ENCODE measurements at places on chromosomes 11 and 22.

DNA sequence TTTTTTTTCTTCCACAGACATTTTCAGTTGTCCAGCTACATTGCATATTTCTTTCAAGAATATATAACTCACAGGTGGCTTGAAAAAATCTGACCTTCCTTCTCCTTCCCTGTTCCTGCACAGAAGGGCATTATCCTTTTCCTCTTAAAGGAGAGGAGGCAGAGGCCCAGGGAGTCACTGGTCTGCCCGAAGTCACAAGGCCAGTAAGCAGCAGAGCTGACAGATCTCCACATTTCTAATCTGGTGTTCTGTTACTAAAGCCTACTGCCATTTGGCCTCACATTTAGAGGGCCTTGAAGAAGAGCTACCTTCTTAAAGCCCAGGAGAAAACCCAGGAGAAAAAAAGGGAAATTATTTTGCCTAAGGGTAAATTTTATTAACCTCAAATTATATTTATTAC, 12.3 kb downstream of the ENDOD1 start:
- no peak for DNase-seq

- DNase-seq = no peak
Observed at GRCh38 chr11:105245781-105246315, 106.3 kb upstream of the CARD18 start.

GRCh38 chr11:104422324-104422944, 258.5 kb upstream of the PDGFD start:
- no peak for DNase-seq

DNA sequence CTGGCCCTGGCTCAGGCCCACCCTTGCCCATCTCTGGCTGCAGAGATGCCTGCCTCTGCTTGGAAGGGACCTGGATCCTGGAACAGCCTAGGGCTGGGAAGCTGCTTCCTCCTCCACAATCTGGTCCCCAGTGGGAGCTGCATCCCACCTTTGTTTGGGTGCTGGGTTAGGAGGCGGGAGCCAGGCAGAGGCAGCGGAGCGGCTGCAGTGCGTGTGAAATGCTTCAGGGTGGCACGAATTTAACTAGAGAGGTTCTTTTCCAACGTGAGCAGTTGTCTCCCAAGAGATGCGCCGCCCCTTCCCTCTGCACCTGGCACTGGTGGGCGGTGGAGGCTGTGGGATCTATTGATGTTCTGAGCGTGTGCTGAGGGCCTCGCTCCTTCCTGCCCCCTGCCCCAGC, 31.6 kb downstream of the BRSK2 start:
- DNase-seq = no peak

DNA sequence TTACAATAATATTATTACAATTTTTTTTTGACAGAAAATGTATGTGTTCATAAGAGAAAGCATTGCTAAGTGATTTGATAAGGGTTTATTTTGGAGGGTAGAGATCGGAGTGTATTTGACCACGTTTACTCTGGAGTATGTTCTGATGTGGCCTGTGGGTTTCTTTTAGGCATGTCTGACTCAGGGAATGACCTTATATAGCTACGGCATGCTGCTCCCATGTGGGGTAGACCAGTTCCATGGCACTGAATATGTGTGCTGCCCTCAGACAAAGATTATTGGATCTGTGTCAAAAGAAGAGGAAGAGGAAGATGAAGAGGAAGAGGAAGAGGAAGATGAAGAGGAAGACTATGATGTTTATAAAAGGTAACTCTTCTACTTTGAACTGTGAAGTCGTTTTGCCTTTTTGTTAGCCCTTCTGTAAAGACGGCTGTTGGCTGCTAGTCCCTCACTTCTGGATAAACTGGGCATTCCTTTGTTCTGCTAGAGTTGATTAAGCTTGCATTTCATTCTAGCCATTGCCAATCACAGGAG, 38.1 kb upstream of the ST14 start:
- DNase-seq = peak; percentile 13

GRCh38 chr11:78622666-78623065, 48.0 kb upstream of the NARS2 start:
- DNase-seq = no peak

DNA sequence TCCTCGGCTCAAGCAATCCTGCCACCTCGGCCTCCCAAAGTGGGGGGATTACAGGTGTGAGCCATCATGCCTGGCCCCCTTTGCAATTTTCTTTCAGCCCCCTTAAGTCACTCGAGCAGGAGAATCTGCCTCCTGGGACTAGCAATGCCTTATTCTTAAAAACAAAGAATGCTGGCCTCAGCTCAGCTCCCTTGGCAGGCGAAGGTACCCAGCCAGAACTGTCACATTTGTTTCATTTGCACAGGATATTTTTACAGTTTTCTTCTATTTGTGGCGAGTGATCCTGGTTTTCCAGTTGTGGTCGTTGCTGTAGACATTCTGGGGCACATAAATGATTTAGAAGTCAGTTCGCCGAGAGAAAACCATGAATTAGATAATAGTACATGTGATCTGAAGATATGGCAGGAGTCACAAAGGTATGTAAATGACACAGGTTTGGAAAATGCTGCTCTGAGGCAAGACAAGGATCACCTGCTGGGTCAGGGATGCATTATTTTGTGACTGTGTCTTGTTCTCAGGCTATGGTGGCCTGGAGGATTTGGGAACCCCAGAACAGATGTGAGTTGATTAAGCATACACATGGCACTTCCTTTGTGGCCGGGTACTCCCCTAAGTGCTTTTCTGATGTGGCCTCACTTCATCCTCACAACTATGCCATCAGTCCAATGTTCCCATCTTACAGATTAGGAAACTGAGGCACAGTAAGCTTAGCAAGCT, 51.2 kb upstream of the SLC22A12 start:
- DNase-seq = no peak

DNA sequence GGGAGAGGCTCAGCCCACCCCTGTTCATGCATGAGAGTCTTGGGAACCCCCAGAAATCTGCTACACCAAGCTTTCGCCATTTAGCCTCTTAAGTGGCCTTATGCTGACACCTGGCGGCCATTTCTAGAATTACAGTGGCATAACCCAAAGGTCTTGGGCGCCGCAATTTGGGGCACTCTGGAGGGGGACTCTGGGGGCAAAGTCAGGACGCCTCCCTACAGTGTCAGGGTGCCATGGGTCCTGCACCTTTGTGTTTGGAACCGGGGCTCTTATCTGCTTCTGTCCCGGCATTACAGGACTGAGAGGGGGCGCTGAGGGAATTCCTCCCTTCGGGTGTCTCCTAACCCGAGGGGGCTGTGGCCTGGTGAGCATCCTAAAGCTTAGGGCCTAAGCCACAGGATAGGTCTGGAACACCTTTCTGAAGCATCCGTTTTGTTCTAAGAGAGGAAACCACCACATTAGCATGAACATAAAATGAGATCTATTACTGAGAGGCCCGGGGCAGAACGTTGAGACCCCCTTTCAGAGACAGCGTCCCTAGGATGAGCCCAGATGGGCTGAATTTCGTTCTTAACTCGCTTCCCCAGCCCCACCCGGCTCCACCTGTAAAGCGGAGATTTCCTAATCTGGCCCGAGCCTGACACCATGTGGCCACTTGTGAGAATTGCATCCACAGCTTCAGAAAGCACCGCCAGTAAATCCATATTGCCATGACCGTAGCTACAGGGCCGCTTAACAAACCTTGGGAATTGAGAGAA, 9.3 kb downstream of the INS start:
- peak; percentile 84 for DNase-seq

DNA sequence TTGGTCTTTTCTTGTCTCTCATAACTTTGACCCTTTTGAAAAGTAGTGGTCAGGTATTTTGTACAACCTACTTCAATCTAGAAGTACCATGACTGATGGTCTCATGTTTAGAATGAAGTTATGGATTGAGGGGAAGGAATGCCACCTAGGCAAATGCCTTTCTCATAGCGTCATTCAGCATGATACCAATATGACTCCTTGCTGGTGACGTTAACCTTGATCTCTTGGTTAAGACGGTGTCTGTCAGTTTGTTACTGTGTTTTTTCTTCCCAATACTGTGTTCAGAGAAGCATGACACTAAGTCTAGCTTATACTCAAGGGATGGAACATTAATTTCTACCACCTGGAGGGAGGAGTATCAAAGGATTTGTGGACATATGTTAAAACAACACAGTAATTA, 130.9 kb downstream of the KIF18A start:
- no peak for DNase-seq

GRCh38 chr22:49066619-49067018, 761.1 kb downstream of the BRD1 start:
- DNase-seq = no peak

DNA sequence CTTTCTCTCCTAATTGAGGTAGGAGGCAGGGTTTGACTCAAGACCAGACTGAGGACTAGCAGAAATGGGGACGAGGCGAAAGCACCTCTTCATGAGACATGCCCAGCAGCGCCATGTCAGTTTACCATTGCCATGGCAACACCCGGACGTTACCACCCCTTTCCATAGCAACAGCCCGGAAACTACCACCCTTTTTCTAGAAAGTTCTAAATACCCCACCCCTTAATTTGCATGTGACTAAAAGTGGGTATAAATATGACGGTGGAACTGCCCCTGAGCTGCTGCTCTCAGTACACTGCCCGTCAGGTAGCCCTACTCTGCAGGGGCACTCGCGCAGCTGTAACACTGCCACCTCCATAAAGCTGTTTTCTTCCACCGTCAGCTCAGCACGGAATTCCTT, 5.9 kb upstream of the RAC2 start:
- no peak for DNase-seq

GRCh38 chr11:134577751-134578395, 165.8 kb upstream of the B3GAT1 start:
- DNase-seq = no peak

- no peak for DNase-seq
Observed at GRCh38 chr11:119891055-119891768, 162.2 kb upstream of the NECTIN1 start.

DNA sequence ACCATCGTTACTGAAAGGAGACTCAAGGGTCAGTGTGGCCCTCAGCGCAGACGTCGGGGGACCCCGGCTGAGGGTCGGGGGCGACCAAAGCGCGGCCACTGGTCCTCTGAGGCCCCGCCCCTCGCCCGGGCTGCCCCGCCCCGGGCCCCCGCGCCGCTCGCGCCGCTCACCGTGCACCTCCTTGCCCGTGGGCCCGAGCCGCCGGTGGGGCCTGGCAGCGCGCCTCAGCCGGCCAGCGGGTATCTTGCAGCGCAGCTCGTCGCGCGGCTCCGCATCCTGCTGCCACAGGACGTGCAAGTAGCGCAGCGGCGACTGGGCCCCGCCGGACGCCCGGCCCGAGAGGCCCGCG, 419 bp downstream of the ANKRD54 start:
- peak; percentile 47 for DNase-seq

- DNase-seq = no peak
Observed at GRCh38 chr11:92053216-92053615, 171.4 kb upstream of the FAT3 start.

- DNase-seq = no peak
Observed at GRCh38 chr11:125053167-125053566, 9.9 kb upstream of the SLC37A2 start.

- DNase-seq = no peak
Observed at GRCh38 chr11:102448869-102449224, 3.7 kb downstream of the TMEM123 start.

GRCh38 chr22:27372364-27372763, 429.2 kb downstream of the MN1 start:
- no peak for DNase-seq

- DNase-seq = no peak
Observed at GRCh38 chr22:17575681-17576080, 12.4 kb downstream of the SLC25A18 start.

DNA sequence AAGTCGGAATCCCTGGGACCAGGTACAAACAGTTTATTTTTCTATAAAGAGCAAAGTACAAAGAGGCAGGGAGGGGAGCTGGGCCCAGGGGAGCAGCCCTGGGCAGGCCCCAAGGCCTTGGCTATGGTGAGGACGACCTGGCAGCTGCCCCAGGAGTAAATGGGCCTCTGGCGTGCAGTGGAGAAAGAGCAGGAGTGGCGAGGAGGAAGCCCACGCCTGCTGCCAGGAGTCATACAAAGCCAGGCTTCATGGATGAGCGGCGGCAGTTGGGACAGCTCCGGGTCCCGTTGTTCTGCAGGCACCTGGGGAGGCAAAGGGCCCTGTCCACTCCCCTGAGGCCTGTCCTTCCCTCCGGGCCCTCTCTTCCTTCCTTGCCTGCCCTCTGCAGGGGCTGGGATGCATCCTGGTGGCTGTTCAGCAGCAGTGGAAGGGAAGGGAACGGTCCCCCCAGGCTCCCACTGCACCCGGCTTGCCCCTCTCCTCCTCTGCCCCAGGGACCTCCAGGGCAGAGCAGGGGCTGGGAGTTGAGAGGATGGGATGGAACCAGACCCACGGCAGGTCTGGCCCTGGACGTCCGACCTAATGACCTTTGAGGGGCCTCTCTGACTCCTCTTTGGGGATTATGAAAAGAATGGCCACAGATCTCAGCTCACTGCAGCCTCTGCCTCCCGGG, 11.1 kb downstream of the RAPSN start:
- DNase-seq = no peak

GRCh38 chr11:70842701-70843100, 409.7 kb downstream of the SHANK2 start:
- no peak for DNase-seq

GRCh38 chr22:17968126-17968525, 56.2 kb downstream of the MICAL3 start:
- DNase-seq = no peak
